CD8-positive, alpha-beta T cell (primary cell): ENCODE measurements at places on chromosomes 12 and 14.

GRCh38 chr12:65941388-65941787, 117.1 kb downstream of the HMGA2 start:
- no peak for DNase-seq

DNA sequence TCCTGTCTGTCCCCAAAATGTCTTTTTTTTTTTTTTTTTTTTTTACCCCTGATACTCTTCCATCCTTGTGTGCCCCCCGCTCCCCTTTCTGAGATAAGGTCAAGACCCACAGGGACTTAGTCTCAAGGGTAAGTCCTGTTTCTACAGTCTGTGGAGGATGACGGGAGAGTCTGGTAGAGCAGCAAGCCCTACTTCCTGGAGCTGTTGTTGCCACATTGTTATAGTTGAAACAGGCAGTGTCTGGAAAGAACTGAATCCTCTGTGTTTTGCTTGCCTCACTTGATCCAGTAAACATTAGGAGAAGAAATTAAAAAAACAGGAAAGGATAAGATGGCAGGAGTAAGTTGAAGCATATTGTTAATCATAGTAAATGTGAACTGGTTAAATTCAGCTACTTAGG, 45.5 kb downstream of the ZNF664 start:
- DNase-seq, result no peak

- DNase-seq, result no peak
Measured at GRCh38 chr12:118840399-118840798, 140.9 kb upstream of the SRRM4 start.

DNA sequence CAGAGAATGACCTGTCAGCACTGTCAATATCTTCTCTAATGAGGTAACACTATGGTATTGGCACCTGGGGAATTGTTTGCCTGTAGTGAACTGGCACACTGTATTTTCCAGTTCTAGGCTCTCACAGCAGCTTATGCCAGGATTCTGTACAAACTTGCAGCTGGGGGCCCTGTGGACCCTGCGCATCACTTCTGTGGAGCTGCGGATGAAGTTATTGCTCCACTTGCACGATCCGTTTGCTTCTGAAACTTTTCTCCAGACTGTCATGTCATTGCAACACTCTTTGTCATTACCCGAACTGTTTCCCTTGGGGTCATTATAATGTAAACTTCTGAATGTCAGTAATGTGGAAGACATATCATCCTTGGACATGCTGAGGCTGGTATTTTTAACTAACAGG, 3.9 kb downstream of the RNASE11 start:
- no peak for DNase-seq

- no peak for DNase-seq
Measured at GRCh38 chr14:105325303-105325702, 10.8 kb downstream of the PACS2 start.

- DNase-seq, result no peak
Measured at GRCh38 chr14:106620368-106620767, 1094.0 kb downstream of the TMEM121 start.

- DNase-seq, result no peak
Measured at GRCh38 chr14:74501691-74502090, 8.1 kb downstream of the ISCA2 start.

- DNase-seq, result no peak
Measured at GRCh38 chr12:46722394-46723185, 103.2 kb downstream of the SLC38A4 start.

- DNase-seq, result no peak
Measured at GRCh38 chr14:32939254-32940065, 781 bp downstream of the NPAS3 start.

- peak; percentile 65 for DNase-seq
Measured at GRCh38 chr12:59597385-59597781, 1.6 kb downstream of the SLC16A7 start.

DNA sequence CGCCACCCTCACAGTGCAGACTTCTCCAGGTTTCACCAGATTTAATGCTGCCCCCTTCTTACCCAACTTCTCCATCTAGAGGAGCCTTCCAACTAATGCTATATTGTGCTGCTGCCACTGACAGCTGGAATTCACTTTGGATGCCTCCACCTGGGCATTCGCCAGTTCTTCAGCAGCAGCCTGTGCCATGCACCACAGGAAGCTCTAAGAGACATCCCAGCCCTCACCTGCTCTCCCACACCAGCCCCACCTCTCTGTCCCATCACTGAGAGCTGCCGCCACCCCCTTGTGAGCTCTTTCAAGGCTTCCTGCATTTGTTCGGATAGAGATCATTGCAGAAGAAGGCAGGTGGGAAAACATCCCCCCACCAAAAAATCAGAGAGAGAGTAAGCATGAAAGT, 4.6 kb upstream of the KRT2 start:
- no peak for DNase-seq

- no peak for DNase-seq
Measured at GRCh38 chr12:6307529-6307928, 3.0 kb upstream of the PLEKHG6 start.

DNA sequence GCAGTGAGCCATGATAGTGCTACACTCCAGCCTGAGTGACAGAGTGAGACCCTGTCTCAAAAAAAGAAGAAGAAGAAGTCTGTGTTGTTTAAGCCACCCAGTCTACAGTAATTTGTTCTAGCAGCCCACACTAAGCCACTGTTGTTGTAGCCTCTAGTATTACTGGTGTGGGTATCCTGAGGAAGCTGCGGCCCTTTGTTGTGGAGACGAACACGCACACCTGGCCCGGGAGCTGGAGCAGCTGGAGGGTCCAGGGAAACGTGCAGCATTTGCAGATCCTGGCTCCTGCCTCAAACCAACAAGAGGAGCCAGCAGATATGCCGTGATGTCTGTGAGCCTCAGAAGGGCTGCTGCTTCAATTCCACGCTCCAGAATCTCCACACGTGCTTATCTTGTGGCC, 65.3 kb downstream of the MAP1LC3B2 start:
- DNase-seq, result no peak

- DNase-seq, result no peak
Measured at GRCh38 chr12:11655842-11656241, 6.4 kb downstream of the ETV6 start.

GRCh38 chr12:130973109-130973508, 19.4 kb downstream of the ADGRD1 start:
- DNase-seq, result no peak

DNA sequence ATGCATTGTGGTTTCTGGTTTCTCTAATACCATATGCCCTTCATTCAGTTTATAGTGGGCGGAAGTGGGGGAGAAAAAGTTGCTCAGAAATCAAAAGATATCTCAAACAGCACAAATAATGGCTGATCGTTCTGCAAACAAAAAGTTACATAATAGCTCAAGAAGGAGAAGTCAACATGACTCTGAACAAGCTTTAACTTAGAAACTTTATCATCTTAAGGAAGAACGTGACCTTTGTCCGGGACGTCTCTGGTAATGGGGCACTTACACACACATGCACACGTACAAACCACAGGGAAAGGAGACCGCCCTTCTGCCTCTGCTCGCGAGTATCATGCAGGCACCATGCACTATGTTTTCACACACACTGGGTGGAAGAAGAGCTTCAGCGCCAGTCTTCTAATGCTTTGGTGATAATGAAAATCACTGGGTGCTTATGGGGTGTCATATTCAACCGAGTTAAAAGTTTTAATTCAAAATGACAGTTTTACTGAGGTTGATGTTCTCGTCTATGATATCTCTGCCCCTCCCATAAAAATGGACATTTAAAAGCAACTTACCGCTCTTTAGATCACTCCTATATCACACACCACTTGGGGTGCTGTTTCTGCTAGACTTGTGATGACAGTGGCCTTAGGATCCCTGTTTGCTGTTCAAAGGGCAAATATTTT, 4.7 kb downstream of the FOS start:
- no peak for DNase-seq

GRCh38 chr12:105492591-105493545, 162.4 kb downstream of the C12orf75 start:
- no peak for DNase-seq

DNA sequence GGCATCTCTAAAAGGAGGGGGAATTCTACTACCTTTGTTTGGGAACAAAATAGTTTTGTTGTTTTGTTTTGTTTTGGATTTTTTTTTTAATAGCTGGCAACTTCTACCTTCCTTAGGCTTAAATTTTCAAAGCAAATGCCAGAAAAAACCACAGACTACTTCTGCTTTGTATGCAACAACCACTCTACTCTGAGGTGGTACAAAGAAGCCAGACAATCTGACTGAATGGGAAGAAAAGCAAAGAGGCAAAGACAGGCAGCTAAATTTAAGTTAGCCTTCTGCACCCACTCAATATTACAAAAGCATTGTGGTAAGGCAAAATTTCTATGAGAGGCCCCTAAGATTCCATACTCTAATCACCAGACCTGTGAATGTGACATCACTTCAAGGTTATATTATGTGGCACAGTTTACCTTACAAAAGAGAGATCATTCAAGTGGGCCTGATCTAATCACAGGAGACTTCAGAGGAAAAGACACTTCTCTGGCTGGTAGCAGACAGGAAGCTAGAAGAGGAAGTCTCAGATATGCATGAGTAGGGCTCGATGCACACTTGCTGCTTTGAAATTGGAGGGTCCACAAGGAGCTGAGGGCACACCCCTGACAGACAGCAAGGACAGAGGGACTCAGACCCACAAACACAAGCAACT, 566.6 kb downstream of the RPS29 start:
- no peak for DNase-seq

DNA sequence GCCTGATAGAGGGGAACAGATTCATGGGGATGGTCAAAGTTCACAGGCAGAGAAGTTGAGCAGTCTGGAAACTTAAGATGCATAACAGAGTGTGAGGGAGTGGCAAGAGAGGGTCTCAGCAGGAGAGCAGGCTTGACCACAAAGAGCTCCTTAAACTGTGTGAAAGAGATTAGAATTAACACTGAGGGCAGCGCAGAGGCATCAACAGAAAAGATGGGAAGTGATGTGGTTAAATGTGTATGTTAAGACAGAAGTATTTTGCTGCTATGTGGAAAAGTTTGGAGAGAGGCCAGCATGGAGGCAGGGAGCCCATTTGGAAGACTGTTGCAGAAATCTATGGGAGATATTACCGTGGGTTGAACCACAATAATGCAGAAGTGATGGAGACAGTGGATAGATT, 122.7 kb upstream of the LMNTD1 start:
- no peak for DNase-seq

DNA sequence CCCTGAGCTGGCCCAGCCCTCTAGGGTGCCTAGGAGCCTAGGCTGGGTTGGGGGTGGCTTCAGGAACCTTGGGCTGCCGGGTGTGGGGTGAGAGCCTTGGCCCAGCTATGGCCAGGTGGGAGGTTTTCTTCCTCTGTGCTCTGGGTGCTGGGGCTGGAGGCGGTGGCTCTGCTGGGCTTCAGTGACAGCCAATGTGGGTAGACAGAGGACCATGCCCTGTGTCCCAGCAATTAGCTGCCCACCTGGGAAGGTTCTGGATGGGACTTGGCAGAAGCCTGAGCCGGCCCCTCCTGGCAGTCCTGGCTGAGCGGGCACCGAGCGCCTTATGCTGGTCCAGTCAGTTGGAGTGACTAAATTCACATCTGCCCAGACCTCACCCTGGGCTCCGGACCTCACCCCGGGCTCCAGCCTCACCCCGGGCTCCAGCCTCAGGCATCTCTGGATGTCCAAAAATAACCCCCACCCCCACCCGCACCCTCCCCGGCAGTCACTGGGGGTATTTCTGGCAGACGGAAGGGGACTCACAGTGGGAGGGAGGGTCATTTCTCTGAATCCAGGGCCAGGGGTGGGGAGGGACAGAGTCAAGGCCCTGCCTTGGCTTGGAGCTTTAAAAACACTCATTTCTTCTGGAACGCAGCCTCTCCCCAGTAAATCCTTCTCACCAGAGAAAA, 46.9 kb downstream of the CYP46A1 start:
- DNase-seq, result no peak

- no peak for DNase-seq
Measured at GRCh38 chr12:45268672-45269411, 52.9 kb downstream of the ANO6 start.

DNA sequence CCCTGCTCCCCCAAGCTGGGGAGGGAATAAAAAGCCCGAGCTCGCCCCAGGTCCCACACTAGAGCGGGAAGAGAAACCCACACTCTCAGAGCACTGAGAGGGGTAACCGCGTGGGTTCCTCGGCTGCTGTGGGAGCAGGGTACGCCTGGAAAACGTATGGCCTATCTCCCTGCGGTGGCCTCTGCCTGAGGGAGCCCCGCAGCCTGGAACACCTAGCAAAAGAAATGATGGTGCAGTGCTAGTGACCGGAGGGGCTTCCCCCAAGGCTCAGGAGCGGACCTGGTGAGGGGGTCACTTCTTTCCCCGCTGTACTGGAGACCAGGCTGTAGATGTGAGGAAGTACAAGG, 2.5 kb upstream of the OR4N2 start:
- DNase-seq, result no peak

- DNase-seq, result no peak
Measured at GRCh38 chr12:130412384-130412783, 74.7 kb downstream of the PIWIL1 start.

DNA sequence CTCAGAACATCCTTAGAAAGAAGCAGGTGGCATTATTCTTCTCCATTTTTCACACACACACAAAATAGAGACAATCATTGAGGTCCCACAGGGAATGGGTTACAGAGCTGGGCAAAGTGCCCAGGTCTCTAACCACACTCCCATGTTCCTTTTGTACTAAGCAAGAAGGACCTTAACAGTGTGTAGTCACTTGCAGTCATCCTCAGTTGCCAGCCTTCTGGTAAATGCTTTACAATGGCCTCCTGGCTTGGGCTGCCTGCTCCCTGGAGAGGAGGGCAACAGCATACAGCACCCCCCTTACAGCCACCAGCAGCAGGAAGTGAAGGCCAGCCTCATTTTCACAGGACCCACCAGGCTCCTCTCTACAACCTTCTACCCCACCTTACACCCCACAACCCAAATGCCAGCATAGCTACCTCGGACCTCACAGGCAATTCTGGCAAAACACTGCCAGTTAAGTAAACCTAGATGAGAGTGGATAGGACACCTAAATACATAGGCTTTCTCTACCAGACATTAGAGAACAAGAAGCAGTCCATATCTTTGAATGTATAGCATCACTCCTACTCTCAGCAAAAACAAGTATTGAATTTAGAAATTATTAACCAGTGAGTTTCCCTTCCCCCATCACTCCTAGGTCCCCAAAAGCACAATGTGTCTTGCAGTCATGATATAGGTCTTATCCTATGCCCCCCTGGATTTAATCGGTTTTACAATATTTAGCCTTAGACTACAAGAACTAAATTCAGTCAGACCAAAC, 88.1 kb downstream of the PPP2R5E start:
- no peak for DNase-seq
